ENCODE measurements at places on chromosomes 12 and 14.

- DNase-seq: no peak
Measured at GRCh38 chr14:64303471-64303917, 9.3 kb upstream of the ESR2 start.

GRCh38 chr12:109289551-109289950 is 19.5 kb downstream of the FOXN4 start:
- DNase-seq: no peak

GRCh38 chr14:82138431-82138830 is 604.8 kb upstream of the SEL1L start:
- DNase-seq: no peak

GRCh38 chr14:106879241-106879640 is 1352.9 kb downstream of the TMEM121 start:
- no peak for DNase-seq

DNA sequence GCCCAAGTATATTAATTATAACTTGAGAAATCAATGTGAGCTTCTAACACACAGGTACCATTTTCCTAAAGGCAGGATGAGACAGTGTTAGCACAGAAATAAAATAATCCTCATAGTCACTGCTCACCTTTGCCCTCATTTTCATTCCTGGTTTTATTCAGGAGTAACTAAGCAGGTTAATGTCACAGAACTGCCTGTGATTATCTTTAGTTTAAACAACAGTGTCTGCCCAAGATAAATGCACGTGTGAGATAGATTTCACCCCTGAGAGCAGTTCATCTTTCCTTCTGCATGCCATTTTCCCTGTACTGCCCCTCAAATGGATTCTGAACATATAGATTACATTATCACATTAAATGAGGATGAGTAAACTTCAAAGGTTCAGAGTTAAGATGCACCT is 250.7 kb downstream of the RMST start:
- no peak for DNase-seq

- DNase-seq: no peak
Measured at GRCh38 chr12:98893675-98894411, 248.8 kb downstream of the APAF1 start.

DNA sequence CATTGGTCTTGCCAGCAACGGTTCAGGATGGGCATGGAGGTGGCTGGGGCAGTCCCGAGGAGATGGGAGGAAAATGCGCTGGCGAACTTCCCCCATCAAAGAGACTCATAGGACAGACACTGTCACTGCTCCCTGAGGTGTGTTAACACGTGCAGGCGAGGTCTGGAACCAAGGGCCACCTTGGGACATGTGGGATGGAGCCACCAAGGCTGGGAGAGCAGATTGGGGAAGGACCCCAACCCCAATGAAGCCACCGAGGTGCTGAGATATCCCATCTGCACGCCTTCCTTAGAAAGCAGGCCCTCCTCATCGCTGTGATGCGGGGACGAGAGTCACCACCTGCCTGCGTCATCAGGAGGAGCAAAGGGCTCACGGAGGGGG is 16.9 kb upstream of the BEGAIN start:
- DNase-seq: no peak

DNA sequence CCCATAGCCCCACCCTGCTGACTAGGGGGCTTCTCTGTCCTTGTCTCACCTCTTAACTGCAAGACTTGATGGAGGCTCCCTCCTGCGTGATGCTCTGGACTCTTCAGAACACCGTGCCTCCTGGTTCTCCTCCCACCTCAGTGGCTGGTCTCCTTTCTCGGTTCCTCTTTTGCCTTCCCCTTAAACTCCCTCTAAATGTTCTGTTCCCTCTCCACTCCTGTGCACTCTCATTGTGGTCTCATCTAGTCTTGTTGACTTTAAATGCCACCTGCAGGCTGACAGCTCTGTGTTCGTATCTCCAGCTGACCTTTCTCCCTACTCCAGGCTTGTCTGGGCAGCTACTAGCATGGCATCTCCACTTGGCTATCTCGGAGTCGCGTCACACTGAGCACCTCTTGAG is 28.3 kb downstream of the DYNC1H1 start:
- DNase-seq: no peak

DNA sequence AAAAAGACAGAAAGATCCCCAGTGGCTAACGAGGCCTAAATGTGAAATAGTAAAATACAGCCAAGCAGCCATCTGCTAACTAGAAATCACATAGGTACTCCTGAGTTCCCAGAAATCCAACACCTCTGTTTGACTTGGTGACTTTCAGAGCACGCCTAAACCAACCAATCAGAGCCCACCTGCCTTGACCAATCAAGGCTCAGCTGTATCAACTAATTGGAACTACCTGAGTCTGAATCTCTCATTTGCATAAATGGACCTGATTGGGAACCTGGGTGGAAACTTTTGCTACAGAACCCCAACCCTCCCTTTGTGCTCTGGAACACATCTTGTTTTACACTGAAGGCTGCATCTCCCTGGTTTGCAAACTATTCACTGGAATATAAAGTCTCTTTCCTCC is 5.1 kb upstream of the TCL1B start:
- no peak for DNase-seq

DNA sequence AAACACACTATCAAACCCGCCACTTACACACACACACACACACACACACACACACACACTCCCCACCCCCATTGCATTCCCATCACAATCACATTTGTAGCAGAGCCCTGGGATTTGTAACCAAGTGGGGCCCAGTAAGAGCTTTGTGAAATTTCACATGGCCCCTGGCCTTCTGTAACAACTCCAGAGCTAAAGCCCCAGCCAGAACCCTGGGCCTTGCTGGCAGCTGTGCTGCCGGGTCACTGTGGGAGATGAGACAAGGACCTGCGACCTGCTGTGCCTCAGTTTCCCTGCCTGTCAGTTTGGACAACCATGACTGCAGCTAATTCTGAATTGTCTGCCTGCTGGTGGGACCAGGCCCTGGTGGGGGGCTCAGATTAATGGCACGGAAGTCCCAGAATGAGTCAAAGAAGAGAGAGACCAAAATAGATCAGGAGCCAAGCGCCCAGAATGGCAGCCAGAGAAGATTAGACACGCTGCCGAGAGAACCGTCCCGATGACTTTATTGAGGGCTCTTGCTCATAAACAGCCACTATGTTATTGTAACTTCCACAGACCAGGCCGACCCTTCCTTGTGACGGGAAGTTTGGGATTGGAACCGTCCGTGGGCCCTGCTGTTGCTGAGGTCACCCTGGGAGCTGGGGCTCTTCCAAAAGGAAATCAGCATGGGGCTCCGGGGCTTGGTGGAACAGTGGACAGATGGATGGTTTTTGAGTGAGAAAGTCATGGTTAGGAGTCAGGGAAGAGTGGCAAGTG is 123.1 kb downstream of the ZFP36L1 start:
- DNase-seq: no peak

Data from stimulated activated CD4-positive, alpha-beta T cell treated with anti-CD3 and anti-CD28 coated beads, Interleukin-2, amount 100 ng/mL, for 4 hours (primary cell).